CD4-positive, alpha-beta T cell treated with Interleukin-6 for 4 hours (primary cell): ENCODE measurements at places on chromosomes 16 and 17.

GRCh38 chr16:84199097-84199496 lies 8.1 kb downstream of the ADAD2 start:
- DNase-seq: no peak

DNA sequence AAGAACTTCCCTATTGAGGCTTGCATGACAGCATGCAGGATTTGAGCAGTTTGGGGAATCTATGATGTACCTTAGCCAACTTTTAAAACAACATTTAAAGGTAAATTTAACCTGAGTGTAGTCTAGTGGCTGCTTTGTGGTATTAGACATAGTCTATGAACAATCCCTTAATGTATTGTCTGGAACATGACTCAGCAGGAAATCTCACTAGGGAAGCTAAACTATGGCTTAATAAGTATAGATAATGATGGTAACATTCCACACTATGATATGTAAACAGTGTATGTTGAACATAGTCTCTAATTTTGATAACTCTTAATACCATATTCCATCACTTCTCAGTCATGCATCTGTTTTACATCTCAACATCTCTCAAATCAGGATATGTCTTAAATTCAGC lies 52.1 kb upstream of the SLC12A3 start:
- DNase-seq: no peak

GRCh38 chr16:8893426-8893825 lies 11.3 kb downstream of the LITAFD start:
- DNase-seq: no peak

GRCh38 chr17:74808714-74809430 lies 32.7 kb upstream of the NAT9 start:
- DNase-seq: no peak

DNA sequence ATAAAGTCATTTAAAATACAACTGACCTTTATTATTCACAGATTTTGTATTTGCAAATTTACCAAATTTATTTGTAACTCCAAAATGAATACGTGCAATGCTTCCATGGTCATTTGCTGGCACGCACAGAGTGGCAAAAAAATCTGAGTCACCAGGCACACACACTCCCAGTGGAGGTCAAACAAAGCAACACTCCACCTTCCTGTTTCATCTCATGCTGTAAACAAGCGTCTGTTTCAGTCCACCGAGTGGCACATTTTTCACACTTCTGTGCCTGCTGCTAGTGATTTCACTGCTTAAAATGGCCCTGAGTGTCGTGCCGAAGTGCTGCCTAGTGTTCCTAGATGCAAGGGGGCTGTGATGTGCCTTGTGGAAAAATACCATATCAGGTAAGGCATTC lies 17.8 kb upstream of the ITGAE start:
- DNase-seq: no peak

GRCh38 chr17:70034158-70034557 lies 40.9 kb upstream of the KCNJ16 start:
- DNase-seq: no peak

DNA sequence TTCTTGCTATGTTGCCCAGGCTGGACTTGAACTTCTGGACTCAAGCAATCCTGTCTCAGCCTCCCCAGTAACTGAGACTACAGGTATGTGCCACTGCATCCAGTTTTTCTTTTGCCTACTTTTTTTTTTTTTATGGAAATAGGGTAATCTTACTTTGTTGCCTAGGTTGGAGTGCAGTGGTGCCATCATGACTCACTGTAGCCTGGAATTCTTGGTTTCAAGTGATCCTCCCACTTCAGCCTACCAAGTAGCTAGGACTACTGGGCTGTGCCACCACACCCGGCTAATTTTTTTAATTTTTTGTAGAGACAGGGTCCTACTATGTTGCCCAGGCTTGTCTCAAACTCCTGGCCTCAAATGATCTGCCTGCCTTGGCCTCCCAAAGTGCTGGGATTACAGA lies 10.0 kb downstream of the LRRC36 start:
- no peak for DNase-seq

GRCh38 chr16:78096386-78096785 lies 3.1 kb upstream of the WWOX start:
- DNase-seq: no peak

DNA sequence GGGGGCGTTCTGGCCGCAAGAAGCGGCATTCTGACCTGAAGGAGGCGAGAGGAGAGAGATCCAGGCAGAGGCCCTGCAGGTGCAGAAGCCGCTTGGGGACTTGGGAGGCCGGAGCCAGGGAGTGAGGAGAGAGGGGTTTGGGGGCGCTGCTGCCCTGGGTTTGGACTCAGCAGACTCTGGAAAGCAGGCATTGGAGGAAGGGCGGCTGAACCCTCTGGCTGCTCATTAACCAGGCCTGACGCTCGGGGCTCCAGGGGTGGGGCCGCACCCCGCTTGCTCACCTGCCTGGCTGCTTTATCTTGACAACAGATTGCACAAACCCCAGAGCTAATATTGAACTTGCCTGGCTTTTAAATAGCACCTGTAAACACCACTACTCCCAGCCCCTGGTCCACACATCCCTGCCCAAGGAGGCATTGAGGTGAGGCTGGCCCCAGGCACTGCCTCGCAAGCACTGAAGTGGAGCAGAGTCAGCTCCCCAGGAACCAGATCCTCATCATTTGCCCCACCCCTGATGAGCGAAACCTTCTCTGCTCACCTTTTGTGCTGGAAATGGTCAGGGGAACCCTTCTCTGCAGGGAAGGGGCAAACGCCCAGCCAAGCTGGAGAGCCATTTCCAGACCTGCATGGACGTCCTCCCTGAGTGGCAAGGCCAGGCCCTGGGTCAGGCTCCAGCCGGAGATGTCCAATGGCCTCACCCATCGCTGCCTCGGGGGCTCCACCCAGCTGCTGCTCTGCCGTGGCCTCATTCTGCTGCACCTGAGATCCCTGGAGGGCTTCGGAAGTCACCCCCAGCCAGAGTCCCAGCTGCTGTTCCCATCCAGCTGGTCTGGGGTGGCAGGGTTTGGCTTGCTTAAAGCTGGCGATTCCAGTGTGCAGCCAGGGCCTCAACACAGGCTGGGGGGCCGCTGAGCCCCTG lies 190.2 kb upstream of the GSE1 start:
- no peak for DNase-seq

GRCh38 chr17:72989074-72989610 lies 103.3 kb downstream of the SLC39A11 start:
- no peak for DNase-seq

DNA sequence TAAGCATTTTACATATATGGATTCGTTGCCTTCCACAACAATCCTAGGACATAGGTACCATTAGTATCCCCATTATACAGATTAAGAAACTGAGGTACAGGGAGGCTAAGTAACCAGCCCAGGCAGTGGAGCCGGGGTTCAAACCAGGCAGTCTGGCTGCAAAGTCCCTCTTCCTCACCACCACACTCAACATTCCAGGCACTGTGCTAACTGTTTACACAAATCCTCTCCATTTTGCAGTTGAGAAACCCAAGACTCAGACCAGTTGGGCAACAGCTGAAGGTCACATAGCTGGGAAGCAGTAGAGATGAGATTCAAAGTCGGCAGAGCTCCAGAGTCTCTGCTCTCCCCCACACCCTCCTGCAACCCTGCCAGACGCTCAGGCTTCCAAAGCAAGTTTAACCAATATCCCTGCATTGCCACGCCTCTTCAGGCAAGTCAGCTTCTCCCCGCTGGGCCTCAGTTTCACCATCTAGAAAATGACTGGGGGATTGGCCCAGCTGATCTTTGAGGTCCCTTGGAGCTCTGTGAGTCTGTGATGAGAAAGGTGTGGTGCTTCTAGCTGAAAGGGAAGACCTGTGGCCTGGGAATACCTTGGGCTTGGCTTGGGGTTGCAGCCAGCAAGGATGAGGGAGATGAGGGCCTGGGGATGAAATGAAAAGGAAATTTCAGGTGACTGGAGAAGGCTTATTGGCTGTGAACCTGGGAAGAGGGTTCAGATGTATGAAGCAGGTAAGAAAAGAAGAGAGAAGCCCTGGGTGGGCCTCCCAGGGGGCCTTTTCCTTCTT lies 14.0 kb downstream of the CCR7 start:
- peak; percentile 51 for DNase-seq

- no peak for DNase-seq
These were observed 201.6 kb upstream of the SOX9 start for GRCh38 chr17:71919186-71919585.

GRCh38 chr16:23434380-23434779 lies 18.6 kb downstream of the COG7 start:
- DNase-seq: peak; percentile 17

GRCh38 chr16:23195366-23195978 lies 12.9 kb downstream of the SCNN1G start:
- no peak for DNase-seq

DNA sequence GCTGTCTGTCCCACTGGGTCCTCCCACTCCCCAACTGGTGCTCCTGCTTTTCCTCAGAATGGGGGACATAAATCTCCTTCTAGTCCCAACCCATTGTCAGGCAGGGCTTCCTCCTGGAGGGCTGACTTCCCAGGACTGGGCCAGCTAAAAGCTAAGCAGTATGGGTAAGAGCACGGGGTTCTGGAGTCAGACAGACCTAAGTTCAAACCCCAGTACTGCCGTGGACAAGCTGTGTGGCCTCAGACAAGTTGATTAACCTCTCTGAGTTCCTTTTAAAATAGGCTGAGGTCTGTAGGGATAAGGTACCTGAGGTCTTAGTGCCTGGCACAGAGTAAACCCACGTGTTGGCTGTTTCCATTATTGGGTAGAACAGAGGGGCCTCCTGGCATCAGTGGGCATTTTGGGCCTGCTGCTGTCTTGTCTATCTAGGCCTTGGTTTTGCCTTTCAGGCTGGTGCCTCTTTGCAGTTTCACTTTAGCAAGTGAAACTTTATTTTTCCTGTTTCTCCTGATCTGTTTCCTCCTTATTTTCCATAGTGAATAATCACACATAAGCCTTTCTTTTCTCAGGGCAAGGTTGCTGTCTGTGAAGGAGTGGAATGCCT lies 114.6 kb downstream of the PRKCB start:
- no peak for DNase-seq

- DNase-seq: no peak
These were observed 508.8 kb upstream of the CDH8 start for GRCh38 chr16:62545039-62545438.

GRCh38 chr16:19991614-19992013 lies 82.1 kb downstream of the GPR139 start:
- no peak for DNase-seq

GRCh38 chr16:22272870-22273650 lies 24.1 kb upstream of the POLR3E start:
- DNase-seq: no peak

DNA sequence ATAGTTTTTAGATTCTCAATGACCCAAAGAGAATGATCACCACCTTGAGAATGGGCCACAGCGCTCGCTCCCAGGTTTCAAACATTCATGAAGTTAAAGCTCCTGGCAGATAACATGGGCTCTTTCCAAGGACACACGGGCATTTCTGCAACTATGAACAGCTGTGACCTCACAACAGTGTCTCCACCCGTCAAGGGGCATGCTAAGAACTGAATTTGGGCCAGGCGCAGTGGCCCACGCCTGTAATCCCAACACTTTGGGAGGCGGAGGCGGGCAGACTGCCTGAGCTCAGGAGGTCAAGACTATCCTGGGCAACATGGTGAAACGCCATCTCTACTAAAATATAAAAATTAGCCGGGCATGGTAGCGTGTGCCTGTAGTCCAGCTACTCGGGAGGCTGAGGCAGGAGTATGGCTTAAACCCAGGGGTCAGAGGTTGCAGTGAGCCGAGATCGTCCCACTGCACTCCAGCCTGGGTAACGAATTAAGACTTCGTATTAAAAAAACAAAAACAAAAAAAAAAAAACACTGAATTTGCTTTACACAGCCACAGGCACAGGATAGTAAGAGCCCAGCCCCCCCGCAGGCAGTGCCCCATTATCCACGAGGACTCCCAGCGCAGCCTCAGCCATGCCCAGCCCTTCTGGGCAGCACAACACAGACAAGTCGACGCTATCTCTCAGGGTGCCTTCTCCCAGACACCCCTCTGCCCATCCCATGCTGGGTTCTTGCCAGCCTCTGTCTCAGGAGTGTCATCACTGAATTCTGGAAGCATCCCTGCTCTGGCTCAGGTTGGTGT lies 7.2 kb downstream of the USP7 start:
- DNase-seq: no peak

- DNase-seq: no peak
These were observed 42.7 kb downstream of the TIMM22 start for GRCh38 chr17:1039511-1040215.

DNA sequence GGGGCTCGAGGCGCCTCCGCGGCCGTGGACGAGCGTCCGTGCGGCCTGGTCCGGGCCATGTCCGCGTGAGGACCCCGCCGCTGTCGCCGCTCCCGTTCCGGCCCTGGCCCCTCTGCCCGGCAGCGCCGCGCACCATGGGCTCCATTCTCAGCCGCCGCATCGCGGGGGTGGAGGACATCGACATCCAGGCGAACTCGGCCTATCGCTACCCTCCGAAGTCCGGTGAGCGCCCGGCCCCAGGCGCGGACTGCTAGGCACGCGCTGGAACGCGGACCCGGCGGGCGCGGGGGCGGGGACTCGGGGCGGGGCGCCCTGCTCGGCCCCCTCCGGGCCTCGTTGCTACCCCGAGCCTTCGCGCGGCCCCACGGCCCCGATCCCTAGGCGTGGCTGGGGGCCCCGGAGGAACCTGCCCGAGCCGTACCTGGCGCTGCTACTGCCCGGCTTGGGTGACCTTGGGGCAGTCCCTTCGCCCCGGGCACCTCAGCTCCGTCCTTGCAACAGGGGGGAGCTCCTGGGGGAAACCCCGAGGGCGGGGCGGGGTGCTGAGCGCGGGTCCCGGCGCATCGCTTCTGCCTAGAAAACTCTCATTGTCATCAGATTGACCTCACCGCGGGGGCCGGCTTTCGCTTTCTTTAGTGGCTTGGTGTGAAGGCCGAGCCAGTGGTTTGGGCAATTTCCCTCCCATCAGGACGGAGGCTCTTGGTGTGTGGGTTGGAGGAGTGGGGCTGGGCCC lies 367 bp downstream of the MGRN1 start:
- peak; percentile 51 for DNase-seq
